Cardiac fibroblast (primary cell): ENCODE measurements at places on chromosomes 6 and 20.

- peak; percentile 73 for DNase-seq
These were observed 93.7 kb downstream of the PROKR2 start for GRCh38 chr20:5222919-5223634.

- no peak for DNase-seq
These were observed 40.7 kb downstream of the TAF8 start for GRCh38 chr6:42090819-42091717.

GRCh38 chr20:4127344-4127743, 112.0 kb upstream of the RNF24 start:
- DNase-seq: no peak

- peak; percentile 10 for DNase-seq
These were observed 5.9 kb downstream of the CD2AP start for GRCh38 chr6:47483516-47483852.

DNA sequence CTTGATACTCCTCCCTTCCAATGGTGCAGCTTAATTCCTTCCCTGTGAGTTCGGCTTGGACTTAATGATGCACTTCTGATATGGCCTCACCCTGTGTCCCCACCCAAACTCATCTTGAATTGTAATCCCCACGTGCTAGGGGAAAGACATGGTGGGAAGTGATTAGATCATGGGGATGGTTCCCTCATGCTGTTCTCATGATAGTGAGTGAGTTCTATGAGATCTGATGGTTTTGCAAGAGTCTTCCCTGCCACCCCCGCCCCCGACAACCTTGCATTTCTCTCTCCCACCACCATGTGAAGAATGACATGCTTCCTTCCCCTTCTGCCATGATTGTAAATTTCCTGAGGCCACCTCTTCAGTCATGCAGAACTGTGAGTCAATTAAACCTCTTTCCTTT, 50.3 kb upstream of the HLA-G start:
- no peak for DNase-seq

GRCh38 chr6:19896693-19897010, 59.5 kb downstream of the ID4 start:
- DNase-seq: no peak

GRCh38 chr6:45608252-45608913, 230.6 kb upstream of the SUPT3H start:
- DNase-seq: peak; percentile 75

GRCh38 chr6:45634231-45634630, 256.5 kb upstream of the SUPT3H start:
- DNase-seq: no peak

GRCh38 chr6:145929037-145929633, 35.0 kb downstream of the SHPRH start:
- peak; percentile 78 for DNase-seq

- no peak for DNase-seq
These were observed 36.5 kb upstream of the IRAK1BP1 start for GRCh38 chr6:78830805-78831204.

GRCh38 chr20:33373735-33374605, 27.3 kb downstream of the CDK5RAP1 start:
- DNase-seq: no peak
